ENCODE measurements at places on chromosomes 5 and 9. TPM values are rescaled to one million over a fixed set of nuclear protein-coding genes. Genes with fewer than 3 reads are reported as not detected.

GRCh38 chr5:121706686-121707085 lies 145.0 kb upstream of the FTMT start:
- no peaks in the 10 kb centered on the region for H3K36me3 ChIP-seq
- DNase-seq = peak; percentile 90
- no peaks in the 10 kb centered on the region for H3K27me3 ChIP-seq
- H3K4me1 ChIP-seq = no peaks in the 10 kb centered on the region
- peak overlapping the region; percentile 21 for H3K27ac ChIP-seq

DNA sequence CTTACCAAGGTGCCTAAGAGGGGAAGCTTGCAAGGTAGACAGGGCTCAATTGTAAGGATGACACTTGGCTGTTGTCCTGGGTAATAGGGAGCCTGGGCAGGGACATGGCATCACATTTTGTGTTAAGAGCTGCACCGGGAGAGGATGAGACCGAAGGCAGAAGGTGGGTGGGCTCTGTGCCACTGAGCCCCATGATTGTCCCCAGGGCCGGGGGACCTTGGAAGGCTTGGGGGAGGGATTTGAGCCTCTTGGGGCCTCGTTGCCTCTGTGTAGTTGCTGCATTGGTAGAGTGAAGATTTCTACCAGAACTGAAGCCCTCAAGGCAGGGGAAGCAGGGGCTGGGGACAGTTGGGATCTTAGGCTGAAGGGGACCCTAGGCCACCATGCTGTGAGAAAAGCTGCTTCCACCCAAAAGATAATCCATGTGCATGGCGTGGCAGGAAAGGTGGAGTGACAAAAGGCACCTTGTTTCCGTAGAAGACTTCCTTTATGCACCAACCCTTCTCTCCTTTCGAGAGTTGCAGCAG lies 11.9 kb downstream of the FGF18 start:
- no peak overlapping the region for H3K27ac ChIP-seq
- no peak for DNase-seq
- no peaks in the 10 kb centered on the region for H3K27me3 ChIP-seq
- H3K36me3 ChIP-seq = peaks cover 10% of the 10 kb centered on the region
- no peak overlapping the region for H3K4me3 ChIP-seq

DNA sequence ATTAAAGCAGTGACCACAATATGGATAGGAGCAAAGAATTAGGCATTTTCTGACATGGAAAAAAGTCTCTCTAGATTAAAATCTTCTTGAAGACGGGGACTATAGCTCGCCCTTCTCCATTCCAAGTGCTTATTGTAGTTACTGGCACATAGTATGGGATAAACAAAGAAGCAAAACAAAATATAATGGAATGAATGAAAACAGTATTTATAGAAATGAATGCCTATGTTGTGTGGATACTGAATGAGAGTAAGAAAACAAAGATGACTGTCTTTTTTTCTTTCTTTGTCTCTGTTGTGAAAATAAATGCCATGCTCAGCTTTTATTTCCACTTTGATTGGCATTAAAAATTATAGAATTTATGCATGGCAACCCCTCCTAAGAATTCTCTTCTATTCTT lies 1414.3 kb upstream of the ACO1 start:
- no peak overlapping the region for H3K4me3 ChIP-seq
- no peak for DNase-seq
- no peaks in the 10 kb centered on the region for H3K27me3 ChIP-seq

DNA sequence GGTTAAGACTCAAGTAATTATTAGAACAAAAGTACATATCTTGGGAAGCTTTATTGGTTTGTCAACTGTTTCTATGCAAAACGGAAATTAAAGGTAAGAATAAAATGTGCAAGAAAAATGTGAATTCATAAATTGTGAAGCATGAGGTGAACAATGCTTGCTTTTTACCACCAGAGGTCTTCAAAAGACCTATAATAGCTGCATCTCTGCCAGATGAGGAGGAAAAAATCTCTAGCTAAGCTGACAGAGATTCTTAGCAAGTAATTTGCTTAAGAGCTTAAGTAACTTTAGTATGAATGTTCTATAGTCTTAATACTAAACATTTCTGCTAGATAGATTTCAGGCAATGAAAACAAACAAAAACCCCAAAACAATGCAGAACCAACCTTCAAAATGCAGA lies 54.1 kb downstream of the MRPS30 start:
- H3K4me1 ChIP-seq = no peaks in the 10 kb centered on the region
- H3K4me3 ChIP-seq = no peak overlapping the region
- DNase-seq = peak; percentile 27

DNA sequence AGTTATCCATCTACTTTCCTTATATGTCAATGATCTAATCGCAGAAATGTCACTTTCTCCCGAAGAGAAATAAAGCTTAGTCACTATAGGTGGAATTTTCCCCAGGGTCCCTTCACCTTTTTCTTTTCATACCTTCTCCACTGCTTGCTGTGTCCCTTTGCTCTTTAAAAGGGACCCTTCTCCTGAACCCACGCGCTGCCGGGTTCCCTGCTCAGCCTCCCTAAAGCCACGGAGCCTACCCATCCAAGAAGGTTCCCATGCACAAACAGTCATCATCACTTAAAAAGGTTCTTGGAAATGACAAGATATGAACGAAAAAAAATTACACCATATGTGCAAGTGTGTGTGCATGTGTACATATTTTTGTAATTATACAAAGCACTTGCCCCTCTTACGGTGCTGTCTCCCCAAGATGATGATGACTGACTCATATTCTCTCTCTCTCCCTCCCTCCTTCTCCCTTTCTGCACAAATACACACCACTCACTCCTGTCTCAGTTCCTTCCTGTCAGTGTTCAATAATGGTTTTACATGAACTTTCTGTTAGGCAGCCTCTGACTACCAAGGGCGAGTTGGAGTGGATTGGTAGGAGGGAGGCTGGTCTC lies 1.5 kb upstream of the PTPRD start:
- H3K4me3 ChIP-seq = no peak overlapping the region
- H3K27me3 ChIP-seq = peaks cover 28% of the 10 kb centered on the region
- H3K27ac ChIP-seq = no peak overlapping the region
- no peaks in the 10 kb centered on the region for H3K36me3 ChIP-seq
- no peak for DNase-seq

- H3K4me3 ChIP-seq = no peak overlapping the region
- no peaks in the 10 kb centered on the region for H3K36me3 ChIP-seq
- no peak for DNase-seq
Measured at GRCh38 chr9:132147331-132147730, 14.5 kb upstream of the NTNG2 start.

DNA sequence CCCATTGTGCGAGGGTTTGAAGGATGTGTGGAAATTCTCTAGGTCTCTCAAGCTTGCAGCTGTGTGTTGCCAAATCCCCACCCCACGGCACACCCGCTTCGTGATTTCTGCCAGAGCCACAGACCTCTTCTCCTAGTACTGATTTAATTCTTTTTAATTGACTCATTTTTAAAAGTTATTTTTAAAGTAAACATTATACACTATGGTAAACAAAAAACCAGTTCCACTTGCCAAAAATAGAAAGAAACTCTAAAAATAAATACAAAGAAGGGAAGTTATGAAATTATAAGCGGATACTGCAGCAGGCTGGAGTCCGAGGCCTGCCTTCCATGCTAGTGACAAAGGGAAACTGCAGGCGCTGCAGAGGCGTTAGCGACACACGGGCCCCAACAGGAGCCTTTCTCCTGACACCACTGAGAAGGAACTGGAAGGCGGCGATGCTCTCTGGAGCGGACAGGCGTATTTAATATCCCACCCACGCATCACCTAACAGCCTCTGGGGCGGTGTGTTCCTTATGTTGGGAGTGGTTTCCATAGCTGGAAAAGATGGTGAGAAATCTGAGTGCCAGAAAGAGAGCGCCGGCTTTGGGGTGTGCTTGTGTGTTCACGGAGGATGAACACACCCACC lies 122.5 kb downstream of the COL23A1 start:
- no peak overlapping the region for H3K4me3 ChIP-seq
- no peaks in the 10 kb centered on the region for H3K36me3 ChIP-seq
- peak overlapping the region; percentile 31 for H3K27ac ChIP-seq
- peaks cover 24% of the 10 kb centered on the region for H3K4me1 ChIP-seq
- H3K27me3 ChIP-seq = peaks cover 7% of the 10 kb centered on the region
- DNase-seq = peak; percentile 85

GRCh38 chr5:180467989-180468731 lies 26.0 kb upstream of the CNOT6 start:
- no peak for DNase-seq
- no peaks in the 10 kb centered on the region for H3K36me3 ChIP-seq
- H3K27ac ChIP-seq = no peak overlapping the region
- no peak overlapping the region for H3K4me3 ChIP-seq
- peaks cover 4% of the 10 kb centered on the region for H3K27me3 ChIP-seq
- no peaks in the 10 kb centered on the region for H3K4me1 ChIP-seq

- H3K4me1 ChIP-seq = peaks cover 47% of the 10 kb centered on the region
- peaks cover 14% of the 10 kb centered on the region for H3K36me3 ChIP-seq
- peak overlapping the region; percentile 45 for H3K27ac ChIP-seq
- DNase-seq = peak; percentile 47
- H3K4me3 ChIP-seq = no peak overlapping the region
- H3K27me3 ChIP-seq = no peaks in the 10 kb centered on the region
Measured at GRCh38 chr5:172110921-172111851, 76.8 kb downstream of the STK10 start.

- no peak overlapping the region for H3K4me3 ChIP-seq
- no peak overlapping the region for H3K27ac ChIP-seq
- peaks cover 6% of the 10 kb centered on the region for H3K4me1 ChIP-seq
- H3K36me3 ChIP-seq = no peaks in the 10 kb centered on the region
- no peak for DNase-seq
Measured at GRCh38 chr5:41511241-41511640, 840 bp upstream of the PLCXD3 start.

GRCh38 chr5:158715592-158715991 lies 384.1 kb downstream of the EBF1 start:
- no peak overlapping the region for H3K4me3 ChIP-seq
- peaks cover 21% of the 10 kb centered on the region for H3K36me3 ChIP-seq
- no peak for DNase-seq
- no peaks in the 10 kb centered on the region for H3K27me3 ChIP-seq
- no peaks in the 10 kb centered on the region for H3K4me1 ChIP-seq

- no peaks in the 10 kb centered on the region for H3K27me3 ChIP-seq
- H3K4me1 ChIP-seq = no peaks in the 10 kb centered on the region
- DNase-seq = peak; percentile 41
- no peak overlapping the region for H3K27ac ChIP-seq
- no peaks in the 10 kb centered on the region for H3K36me3 ChIP-seq
Measured at GRCh38 chr5:119435436-119436132, 16.7 kb upstream of the HSD17B4 start.

- no peak for DNase-seq
- peaks cover 68% of the 10 kb centered on the region for H3K4me1 ChIP-seq
- peak overlapping the region; percentile 49 for H3K27ac ChIP-seq
- no peak overlapping the region for H3K4me3 ChIP-seq
- no peaks in the 10 kb centered on the region for H3K36me3 ChIP-seq
Measured at GRCh38 chr5:179317411-179318220, 27.6 kb downstream of the ADAMTS2 start.

GRCh38 chr5:87137283-87137682 lies 130.4 kb upstream of the RASA1 start:
- peak; percentile 86 for DNase-seq
- H3K4me3 ChIP-seq = no peak overlapping the region
- no peaks in the 10 kb centered on the region for H3K27me3 ChIP-seq
- no peaks in the 10 kb centered on the region for H3K36me3 ChIP-seq
- H3K4me1 ChIP-seq = no peaks in the 10 kb centered on the region

DNA sequence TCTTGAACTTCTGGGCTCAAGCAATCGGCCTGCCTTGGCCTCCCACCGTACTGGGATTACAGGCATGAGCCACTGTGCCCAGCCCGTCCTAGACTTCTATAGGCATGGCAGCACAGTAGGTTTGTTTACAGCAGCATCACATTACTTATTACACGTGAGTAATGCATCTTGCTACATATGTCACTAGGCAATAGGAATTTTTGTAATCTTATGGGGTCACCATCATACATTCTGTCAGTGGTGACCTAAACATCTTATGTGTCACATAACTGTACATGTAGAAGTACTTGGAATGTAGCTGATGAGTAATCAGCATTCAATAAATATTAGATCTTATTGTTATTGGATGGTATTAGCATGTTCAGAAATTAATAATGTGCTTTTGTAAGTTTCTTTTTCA lies 22.9 kb upstream of the ABCA1 start:
- no peaks in the 10 kb centered on the region for H3K4me1 ChIP-seq
- no peak overlapping the region for H3K4me3 ChIP-seq
- H3K27me3 ChIP-seq = no peaks in the 10 kb centered on the region
- DNase-seq = no peak

DNA sequence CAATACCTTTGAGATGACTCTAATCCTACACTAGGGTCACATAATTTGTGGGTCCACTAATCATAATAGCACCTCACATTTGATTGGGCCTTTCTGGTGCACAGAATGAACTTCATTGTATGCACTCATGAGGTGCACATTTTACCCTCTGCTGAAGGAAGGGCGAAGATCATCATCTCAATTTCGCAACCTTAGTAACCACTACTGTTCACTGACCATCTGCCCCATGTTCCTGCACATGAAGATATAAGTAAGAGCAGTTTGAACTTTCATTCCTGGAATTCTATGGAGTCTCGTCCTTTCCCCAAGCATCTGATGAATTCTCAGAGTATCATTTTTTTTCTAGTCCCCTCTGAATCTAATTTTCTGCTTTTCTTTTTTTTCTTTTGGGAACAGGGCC lies 21.2 kb downstream of the GAS1 start:
- no peaks in the 10 kb centered on the region for H3K27me3 ChIP-seq
- H3K27ac ChIP-seq = no peak overlapping the region
- H3K4me3 ChIP-seq = no peak overlapping the region

DNA sequence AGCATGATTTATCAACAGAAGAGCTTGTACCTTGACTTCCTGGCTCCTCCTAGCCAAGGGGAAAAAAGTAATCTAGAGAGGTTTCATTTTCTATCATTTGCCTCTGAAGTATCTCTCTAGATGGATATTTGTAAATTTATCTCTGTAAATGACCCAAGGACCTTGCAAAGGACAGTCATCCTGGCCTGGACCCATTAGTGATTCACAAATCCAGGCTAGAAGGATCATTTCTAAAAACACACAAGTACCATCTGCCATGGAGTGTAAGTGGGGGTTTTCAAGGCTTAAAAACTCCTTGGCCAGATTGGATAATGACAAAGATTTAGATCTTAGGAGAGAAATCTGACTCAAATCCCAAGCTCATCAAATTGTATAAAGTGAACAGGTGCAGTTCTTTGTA lies 8.1 kb downstream of the TTC23L start:
- H3K36me3 ChIP-seq = no peaks in the 10 kb centered on the region
- H3K27me3 ChIP-seq = peaks cover 2% of the 10 kb centered on the region
- H3K4me3 ChIP-seq = no peak overlapping the region
- no peaks in the 10 kb centered on the region for H3K4me1 ChIP-seq

DNA sequence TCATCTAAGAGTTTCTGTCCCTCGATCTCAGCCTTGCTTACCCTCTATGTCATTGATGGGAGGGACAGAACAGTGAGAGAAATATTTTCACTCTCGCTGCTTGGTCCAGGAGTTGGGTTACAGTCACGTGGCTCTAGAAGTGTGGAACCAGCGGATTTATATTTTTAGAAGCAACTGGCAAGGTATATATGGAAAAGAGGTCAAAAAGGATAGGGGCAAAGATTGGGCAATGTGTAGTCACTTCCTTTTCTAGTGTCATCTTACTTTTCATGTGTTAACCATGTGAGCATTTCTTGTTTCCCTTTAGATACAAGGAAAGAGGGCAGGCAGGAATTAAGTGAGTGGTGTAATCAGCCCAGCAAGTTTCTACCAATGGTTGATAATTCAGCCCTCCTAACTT lies 111.5 kb upstream of the ZNF366 start:
- H3K27me3 ChIP-seq = no peaks in the 10 kb centered on the region
- H3K4me3 ChIP-seq = no peak overlapping the region
- H3K36me3 ChIP-seq = no peaks in the 10 kb centered on the region
- DNase-seq = peak; percentile 47

The ZNF454 gene
- 4.9 TPM for total RNA-seq

The TIMD4 gene
- total RNA-seq = 1.9 TPM

The EPB41L4A gene
- 7.4 TPM for total RNA-seq

The NUTM2G gene
- not detected for total RNA-seq

The SH3TC2 gene
- total RNA-seq = 2.3 TPM

Data from muscle of leg (tissue), 16 donors.